ENCODE measurements at places on chromosomes 7 and 10.

GRCh38 chr7:12244129-12244528 is 33.0 kb downstream of the TMEM106B start:
- peak; percentile 19 for DNase-seq

- DNase-seq: peak; percentile 59
Measured at GRCh38 chr7:41459623-41460261, 243.1 kb downstream of the INHBA start.

DNA sequence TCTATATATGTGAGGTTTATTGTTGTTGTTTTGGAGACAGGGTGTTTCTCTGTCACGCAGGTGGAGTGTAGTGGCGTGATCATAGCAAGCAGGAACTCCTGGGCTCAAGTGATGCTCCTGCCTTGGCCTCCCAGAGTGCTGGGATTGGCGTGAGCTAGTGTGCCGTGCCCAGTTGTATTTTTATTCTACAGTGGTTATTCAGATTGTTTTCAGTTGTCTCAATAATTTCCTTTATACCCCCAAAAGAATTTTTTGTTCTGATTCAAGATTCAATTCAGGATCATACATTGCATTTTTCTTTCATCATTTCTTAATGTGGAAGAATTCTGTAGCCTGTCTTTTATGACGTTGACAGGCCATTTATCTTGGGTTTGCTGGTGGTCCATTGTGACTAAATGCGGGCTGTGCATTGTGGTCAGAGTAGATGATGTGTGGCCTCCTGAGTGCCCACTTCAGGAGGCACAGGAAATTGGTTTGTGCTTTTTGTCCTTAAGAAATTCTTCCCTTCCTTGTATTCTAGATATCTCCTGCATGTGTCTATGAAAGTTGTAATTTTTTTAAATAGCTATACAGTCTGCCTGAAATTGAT is 22.9 kb downstream of the RBM33 start:
- no peak for DNase-seq

DNA sequence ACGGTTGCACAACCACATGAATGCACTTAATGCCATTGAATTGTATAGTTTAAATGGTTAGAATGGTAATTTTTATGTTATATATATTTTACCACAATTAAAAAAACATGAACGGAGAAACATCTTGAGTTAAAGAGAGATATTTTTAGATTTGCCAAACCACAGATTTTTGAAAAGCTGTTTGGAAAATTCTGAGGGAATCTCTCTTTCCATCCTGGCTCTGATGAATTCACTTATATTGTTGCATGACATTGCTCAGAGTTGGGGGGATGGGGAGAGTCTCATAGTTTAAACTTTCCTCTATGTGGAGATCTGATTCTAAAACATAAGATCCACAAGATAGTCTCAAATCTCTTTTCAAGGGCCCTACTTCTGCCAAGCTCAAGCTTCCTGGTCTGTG is 275.0 kb upstream of the NPVF start:
- no peak for DNase-seq

DNA sequence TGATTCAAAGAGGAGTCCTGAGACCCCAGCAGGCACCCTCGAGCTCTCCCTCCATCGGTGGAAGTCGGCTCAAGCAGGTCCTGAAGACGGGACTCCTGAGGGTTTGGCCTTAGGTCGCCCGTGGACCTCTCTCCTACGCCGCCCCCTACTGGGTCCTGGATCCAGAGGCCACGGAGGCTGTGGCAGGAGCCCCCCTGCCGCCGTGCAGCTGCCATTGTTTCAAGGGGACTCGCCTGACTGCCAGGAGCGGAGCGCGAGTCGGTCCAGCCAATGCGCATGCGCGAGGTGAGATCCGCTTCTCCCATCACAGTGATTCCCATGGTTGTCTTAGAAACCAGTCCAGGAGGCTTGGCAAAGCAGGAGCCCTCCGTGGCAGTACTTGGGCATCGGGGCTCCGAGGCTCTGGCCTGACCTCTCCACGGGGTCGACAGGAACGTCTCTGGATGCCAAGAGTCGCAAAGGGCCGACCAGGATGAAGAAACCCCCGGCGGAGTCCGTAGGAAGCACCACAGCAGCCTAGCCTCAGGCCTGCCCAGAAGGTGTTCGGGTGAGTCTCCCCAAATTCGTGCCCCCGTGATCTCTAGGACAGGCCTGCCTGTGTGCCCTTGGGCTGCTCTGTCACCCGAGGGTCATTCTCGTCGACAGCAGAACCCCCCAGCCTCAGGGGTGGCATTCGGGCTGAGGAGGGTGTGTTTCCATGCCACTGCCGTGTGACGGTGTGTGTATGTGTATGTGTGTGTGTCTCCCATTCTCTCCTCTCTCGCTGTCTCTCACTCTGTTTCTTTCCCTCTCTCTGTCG is 322.3 kb downstream of the ZNF716 start:
- no peak for DNase-seq

- DNase-seq: no peak
Measured at GRCh38 chr7:101618207-101618839, 10.8 kb downstream of the MYL10 start.

- no peak for DNase-seq
Measured at GRCh38 chr7:83613232-83613631, 35.7 kb downstream of the SEMA3E start.

- DNase-seq: peak; percentile 19
Measured at GRCh38 chr7:70694434-70694970, 437.4 kb upstream of the GALNT17 start.

GRCh38 chr7:105906695-105907094 is 30.3 kb upstream of the ATXN7L1 start:
- DNase-seq: no peak

DNA sequence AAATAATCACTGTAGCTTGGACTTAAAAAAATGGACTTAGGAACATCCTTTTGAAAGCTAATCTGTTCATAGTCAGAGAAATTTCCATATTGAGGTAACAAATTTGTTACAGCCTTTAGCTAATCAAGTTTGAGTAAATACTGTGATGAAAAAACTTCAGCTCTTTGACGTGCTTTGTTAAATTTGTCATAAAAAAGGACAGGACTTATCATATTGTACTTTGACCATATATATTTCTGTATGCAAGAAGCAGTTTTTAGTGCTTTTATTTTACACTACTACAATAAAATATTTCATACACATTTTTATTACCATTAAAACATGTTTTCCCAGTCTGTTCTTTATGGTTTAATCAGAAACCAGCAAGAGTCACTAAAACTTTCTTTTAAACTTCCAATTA is 14.5 kb upstream of the CYCS start:
- DNase-seq: no peak

GRCh38 chr10:124262971-124263370 is 155.8 kb downstream of the OAT start:
- peak; percentile 23 for DNase-seq

Data from suppressor macrophage treated with lipopolysaccharide for 4 hours (primary cell).